Uterus (tissue), 4 donors: ENCODE measurements at places on chromosomes 2 and 18. TPM values are rescaled to one million over a fixed set of nuclear protein-coding genes. Genes with fewer than 3 reads are reported as not detected.
A peak's percentile ranks its signal among the peaks of the same experiment; 100 is the strongest.

Gene DYNAP
- total RNA-seq, result not detected

DNA sequence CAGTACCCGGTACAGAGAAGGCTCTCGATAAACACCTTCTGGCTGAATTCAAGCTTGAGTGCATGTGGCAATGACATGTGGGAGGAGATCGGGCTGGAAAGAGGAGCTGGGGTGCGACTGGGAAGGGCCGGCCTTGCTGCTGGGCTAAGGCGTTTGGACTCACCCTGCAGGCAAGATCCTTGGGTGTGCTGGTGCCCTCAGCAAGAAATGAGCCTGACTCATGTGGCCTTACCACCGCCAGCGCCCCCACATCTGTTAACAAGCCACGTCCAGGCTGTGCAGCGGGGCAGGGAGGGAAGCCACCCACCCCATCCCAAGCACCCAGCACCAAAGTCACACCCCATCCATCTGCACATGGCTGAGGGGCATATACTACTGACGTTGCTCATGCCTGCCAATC is 1.3 kb downstream of the HS1BP3 start:
- no peak for DNase-seq
- no peaks in the 10 kb centered on the region for H3K4me1 ChIP-seq
- no peak overlapping the region for H3K27ac ChIP-seq
- H3K4me3 ChIP-seq, result no peak overlapping the region

Gene C2orf42
- 10.3 TPM for total RNA-seq

Gene FBXO48
- total RNA-seq, result 6.8 TPM

- no peak overlapping the region for H3K27ac ChIP-seq
- H3K4me3 ChIP-seq, result no peak overlapping the region
- DNase-seq, result no peak
- no peaks in the 10 kb centered on the region for H3K27me3 ChIP-seq
Measured at GRCh38 chr2:97704989-97705388, 8.4 kb upstream of the ZAP70 start.

GRCh38 chr2:164335947-164336346 is 285.3 kb downstream of the GRB14 start:
- no peaks in the 10 kb centered on the region for H3K36me3 ChIP-seq
- no peak overlapping the region for H3K27ac ChIP-seq
- H3K27me3 ChIP-seq, result no peaks in the 10 kb centered on the region
- no peaks in the 10 kb centered on the region for H3K4me1 ChIP-seq
- H3K4me3 ChIP-seq, result no peak overlapping the region

GRCh38 chr2:48760826-48761225 is 5.3 kb upstream of the LHCGR start:
- no peaks in the 10 kb centered on the region for H3K4me1 ChIP-seq
- H3K4me3 ChIP-seq, result no peak overlapping the region
- no peaks in the 10 kb centered on the region for H3K36me3 ChIP-seq

DNA sequence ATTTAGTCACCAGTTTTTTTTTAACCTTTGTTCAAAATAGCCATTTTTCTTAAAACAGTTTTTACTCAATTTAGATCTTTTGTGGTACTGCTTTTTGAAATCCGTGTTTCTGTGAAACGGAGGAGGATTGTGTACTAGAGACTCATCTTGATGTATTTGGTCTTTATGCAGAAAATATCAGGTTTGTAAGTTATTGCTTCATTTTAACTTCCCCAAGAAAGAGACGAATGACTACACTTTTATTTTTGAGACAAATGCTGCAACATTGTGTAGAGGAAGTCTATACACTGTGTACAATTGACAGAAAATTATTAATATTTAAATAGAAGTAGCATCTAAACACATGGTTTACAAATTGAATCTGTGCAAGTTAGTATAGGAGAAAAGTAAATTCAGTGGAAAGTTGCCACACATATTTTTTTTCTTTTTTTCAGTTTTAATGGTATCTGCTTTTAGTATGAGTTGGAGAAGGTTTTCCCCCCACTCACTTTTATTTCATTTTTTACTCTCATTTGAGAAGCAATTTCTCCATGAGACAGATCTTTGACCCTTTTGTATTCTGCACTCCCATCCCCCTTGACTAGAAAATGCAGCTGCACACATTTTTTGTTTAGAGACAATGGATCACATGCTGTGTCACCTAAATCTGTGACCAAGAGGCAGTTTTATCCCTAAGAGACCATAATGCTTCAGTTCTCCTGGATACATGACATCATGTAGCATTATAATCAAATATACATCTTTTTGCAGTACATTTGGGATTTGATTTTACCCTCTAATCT is 200.8 kb upstream of the STON1 start:
- no peaks in the 10 kb centered on the region for H3K36me3 ChIP-seq
- no peak overlapping the region for H3K4me3 ChIP-seq

- H3K36me3 ChIP-seq, result no peaks in the 10 kb centered on the region
- no peaks in the 10 kb centered on the region for H3K27me3 ChIP-seq
- H3K4me1 ChIP-seq, result no peaks in the 10 kb centered on the region
- no peak overlapping the region for H3K4me3 ChIP-seq
- DNase-seq, result peak; percentile 12
Measured at GRCh38 chr2:46388881-46389280, 90.5 kb upstream of the TMEM247 start.

- H3K4me1 ChIP-seq, result no peaks in the 10 kb centered on the region
- DNase-seq, result no peak
- H3K36me3 ChIP-seq, result no peaks in the 10 kb centered on the region
- H3K27me3 ChIP-seq, result no peaks in the 10 kb centered on the region
Measured at GRCh38 chr2:138219961-138220360, 255.7 kb downstream of the HNMT start.

- H3K4me1 ChIP-seq, result no peaks in the 10 kb centered on the region
- no peaks in the 10 kb centered on the region for H3K36me3 ChIP-seq
- H3K27ac ChIP-seq, result peak overlapping the region; percentile 67
- no peaks in the 10 kb centered on the region for H3K27me3 ChIP-seq
Measured at GRCh38 chr18:63261029-63261428, 58.5 kb downstream of the BCL2 start.

DNA sequence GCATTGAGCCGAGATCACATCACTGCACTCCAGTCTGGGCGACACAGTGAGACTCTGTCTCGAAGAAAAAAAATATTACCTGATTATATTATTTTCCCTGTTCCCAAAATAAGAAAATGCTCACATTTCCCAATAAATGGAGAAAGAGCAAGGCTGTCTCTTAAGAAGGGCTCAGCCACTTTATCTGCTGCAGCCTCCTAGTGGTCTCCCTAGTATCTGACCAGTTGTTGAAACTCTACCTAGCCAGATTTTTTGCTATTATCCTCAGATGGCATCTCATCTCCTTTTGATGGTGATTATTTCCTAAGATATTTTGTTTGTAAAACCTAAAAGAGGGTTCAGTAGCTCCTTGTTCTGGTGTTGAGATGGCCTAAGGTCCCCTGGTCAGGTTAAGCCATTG is 114.3 kb downstream of the TPGS2 start:
- H3K27me3 ChIP-seq, result no peaks in the 10 kb centered on the region
- DNase-seq, result no peak
- no peaks in the 10 kb centered on the region for H3K36me3 ChIP-seq
- H3K27ac ChIP-seq, result no peak overlapping the region
- no peak overlapping the region for H3K4me3 ChIP-seq

DNA sequence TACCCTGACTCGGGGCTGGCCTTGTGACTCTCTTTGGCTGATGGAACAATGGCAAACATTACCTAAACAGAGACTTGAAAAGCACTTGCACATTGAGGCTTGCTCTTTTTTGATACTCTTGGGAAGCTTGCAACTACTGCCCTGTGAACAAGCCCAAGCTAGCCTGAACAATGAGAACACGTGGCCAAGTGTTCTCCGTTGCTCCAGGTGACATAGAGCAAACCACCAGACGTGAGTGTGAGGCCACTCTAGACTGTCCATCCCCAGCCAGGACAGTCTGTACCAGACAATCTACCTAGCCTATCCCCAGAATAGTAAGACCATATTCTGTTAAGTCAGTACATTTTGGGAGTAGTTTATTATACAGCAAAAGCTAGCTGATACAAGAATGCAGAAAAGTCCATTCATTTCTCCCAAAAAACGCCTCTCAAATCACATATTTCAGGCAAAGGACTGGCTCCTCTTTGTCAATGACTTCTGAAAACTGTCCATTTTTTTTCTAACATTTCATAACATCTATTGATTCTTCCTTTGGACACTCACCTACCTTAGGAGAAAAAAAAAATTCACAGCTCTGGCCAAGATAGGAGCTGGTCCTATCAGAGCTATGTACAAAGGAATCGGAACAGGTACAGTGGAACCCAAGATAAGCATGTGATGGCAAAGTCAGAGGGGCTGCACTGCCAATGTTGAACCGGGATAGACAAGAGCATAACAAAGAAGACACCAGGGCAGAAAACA is 142.1 kb upstream of the PKDCC start:
- no peaks in the 10 kb centered on the region for H3K27me3 ChIP-seq
- DNase-seq, result no peak
- H3K4me1 ChIP-seq, result no peaks in the 10 kb centered on the region
- no peak overlapping the region for H3K4me3 ChIP-seq
- H3K27ac ChIP-seq, result no peak overlapping the region
